HFFc6 (cell line): ENCODE measurements at places on chromosomes 3 and 15. TPM values are rescaled to one million over a fixed set of nuclear protein-coding genes. Genes with fewer than 3 reads are reported as not detected.

GRCh38 chr15:51625236-51625635 is 2.7 kb upstream of the DMXL2 start:
- DNase-seq: no peak

- no peak for DNase-seq
These were observed 218.7 kb upstream of the ATP10A start for GRCh38 chr15:26081758-26082220.

DNA sequence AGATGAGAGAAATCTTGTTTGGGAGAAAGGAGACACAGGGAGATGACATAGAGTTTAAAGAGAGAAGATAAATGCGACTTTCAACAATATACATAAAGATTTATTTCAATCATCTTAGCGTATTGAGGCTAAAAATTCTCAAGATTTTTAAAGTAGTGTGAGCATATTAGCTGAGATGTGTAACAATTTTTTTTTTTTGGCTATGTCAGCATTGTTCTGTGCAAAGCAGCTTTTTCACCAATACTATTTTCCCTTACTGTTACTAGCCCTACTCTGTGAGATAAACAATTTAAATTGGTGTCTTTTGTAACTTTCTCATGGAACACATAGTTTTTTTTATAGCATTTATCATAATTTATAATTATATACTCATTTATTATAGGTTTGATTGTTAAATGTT is 185.2 kb upstream of the ZNF385D start:
- no peak for DNase-seq

- no peak for DNase-seq
These were observed 81.4 kb downstream of the ARNT2 start for GRCh38 chr15:80485370-80486164.

DNA sequence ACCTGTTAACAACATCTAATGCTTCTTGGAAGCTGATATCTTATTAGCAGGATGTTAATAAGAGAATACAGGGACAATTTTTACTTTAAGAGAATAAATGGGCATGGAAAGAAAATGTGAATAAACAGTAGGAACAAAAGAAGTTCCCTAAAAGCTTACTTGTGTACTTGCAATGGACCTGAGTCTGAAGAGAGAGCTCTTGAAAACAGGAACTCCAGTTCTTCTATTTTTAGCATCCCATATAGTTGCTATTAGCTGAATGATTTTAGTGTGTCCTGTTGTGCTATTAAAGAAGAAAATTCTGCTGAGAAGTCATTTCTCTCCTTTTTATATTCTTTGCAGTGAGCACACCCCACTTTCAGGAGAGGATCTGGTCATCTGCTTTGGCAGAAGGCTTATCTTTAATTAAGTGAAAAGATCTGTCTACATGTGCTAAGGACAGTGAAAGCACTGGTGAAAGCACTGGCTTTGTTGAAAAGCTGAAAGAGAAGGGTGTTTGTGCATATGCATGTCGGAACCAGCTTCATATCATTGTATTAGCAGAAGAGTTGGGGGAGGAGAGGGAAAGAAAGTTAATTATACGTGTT is 1.4 kb upstream of the ST3GAL6 start:
- no peak for DNase-seq

DNA sequence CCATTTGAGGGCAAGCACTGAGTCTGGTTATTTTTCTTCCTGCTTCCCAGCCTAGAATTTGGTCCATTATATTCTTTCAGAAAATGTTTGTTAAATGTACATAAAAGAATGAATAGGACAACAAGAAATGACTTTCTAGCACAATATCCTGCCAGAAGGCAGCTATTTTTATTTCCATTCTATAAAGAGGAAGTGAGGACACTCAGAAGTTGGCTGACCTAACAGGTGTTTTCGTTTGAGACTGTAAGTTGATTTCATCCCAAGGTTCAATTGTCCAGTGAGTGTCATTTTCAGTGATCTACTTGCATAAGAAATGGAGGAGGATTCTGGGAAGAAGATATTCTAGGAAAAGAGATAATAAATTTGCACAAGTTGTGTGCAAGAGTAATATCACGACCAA is 191.9 kb upstream of the POU1F1 start:
- no peak for DNase-seq

DNA sequence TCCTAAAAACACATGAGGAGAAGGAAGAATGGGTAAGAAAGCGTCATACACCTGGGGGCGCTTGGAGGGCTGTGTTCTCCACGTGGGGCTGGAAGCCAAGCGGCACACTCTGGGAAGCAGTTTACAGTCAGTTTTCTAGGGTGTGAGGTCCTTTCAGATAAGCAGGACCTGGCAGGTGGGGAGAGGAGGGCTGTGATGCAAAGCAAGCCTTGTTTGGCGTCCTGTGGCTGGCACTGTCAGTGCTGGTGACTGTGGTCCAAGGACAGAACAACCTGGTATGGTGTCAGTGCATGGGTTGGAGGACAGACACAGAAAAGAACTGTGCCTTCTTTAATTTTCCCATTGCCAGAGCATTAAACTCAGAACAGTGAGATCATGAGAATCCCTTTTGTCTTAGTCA is 260.7 kb upstream of the NR2E3 start:
- DNase-seq: no peak

GRCh38 chr15:33200903-33201302 is 6.4 kb upstream of the FMN1 start:
- no peak for DNase-seq

GRCh38 chr3:129228891-129229585 is 20.4 kb upstream of the COPG1 start:
- DNase-seq: peak; percentile 87

Gene COL8A1
- total RNA-seq: 27.9 to 80.9 TPM (median 42.8 TPM) in 3 replicates

Gene ROBO2
- 0.17 and 0.42 TPM in 2 replicates for total RNA-seq

Gene CASR
- total RNA-seq: not detected in 3 replicates

Gene GADL1
- not detected in 3 replicates for total RNA-seq

Gene CRABP1
- not detected in 3 replicates for total RNA-seq

Gene SRGAP3
- total RNA-seq: 0.34 and 0.74 TPM in 2 replicates
